ENCODE measurements at places on chromosomes 4 and X.
A peak's percentile ranks its signal among the peaks of the same experiment; 100 is the strongest.

DNA sequence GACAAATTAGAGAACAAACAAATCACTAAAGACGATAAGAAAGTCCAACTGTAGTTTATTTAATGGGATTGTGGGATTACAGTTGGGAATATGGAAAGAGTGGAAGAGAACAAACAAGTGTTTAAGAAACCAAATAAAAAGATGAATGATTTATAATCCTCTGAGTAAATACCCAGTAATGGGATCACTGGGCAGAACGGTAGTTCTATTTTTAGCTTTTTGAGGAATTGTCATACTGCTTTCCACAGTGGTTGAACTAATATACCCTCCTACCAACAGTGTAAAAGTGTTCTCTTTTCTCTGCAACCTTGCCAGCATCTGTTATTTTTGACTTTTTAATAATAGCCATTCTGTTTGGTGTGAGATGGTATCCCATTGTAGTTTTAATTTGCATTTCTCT, 15.0 kb downstream of the C4orf51 start:
- DNase-seq, result no peak

GRCh38 chrX:139246295-139246694, 284.2 kb upstream of the F9 start:
- DNase-seq, result no peak

GRCh38 chrX:96619588-96619987, 65.1 kb upstream of the DIAPH2 start:
- DNase-seq, result no peak

GRCh38 chr4:47084795-47085194, 53.4 kb downstream of the GABRB1 start:
- DNase-seq, result no peak

DNA sequence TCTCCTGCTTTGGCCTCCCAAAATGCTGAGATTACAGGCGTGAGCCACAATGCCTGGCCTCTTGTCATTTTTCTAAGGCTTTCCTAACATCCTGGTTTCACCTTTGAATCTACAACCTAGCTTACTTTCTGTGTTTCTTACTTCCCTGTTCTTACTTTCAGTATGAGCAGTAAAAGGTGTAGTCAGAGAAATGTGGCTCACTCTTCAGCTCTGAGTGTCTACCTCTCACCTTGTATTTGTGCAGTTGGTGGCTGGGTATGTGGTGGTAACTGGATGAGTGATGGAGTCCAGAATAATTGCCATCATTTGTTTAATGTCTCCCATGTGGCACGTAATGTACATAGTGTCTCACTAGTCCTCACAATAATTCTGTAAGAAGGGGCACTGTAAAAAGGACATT, 19.1 kb upstream of the CXCL11 start:
- DNase-seq, result no peak

DNA sequence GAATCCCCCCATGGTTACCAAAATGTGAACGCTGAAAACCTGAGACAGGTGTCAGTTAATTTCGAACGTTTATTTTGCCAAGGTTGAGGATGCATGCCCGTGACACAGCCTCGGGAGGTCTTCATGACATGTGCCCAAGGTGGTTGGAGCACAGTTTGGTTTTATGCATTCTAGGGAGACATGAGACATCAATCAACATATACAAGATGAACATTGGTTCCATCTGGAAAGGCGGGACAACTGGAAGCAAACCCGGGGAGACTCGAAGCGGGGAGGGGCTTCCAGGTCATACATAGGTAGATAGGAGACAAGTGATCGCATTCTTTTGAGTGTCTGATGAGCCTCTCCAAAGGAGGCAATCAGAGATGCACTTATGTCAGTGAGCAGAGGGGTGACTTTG, 11.0 kb upstream of the SH3BP2 start:
- no peak for DNase-seq

GRCh38 chr4:673349-674091, 556 bp downstream of the ATP5ME start:
- no peak for DNase-seq

DNA sequence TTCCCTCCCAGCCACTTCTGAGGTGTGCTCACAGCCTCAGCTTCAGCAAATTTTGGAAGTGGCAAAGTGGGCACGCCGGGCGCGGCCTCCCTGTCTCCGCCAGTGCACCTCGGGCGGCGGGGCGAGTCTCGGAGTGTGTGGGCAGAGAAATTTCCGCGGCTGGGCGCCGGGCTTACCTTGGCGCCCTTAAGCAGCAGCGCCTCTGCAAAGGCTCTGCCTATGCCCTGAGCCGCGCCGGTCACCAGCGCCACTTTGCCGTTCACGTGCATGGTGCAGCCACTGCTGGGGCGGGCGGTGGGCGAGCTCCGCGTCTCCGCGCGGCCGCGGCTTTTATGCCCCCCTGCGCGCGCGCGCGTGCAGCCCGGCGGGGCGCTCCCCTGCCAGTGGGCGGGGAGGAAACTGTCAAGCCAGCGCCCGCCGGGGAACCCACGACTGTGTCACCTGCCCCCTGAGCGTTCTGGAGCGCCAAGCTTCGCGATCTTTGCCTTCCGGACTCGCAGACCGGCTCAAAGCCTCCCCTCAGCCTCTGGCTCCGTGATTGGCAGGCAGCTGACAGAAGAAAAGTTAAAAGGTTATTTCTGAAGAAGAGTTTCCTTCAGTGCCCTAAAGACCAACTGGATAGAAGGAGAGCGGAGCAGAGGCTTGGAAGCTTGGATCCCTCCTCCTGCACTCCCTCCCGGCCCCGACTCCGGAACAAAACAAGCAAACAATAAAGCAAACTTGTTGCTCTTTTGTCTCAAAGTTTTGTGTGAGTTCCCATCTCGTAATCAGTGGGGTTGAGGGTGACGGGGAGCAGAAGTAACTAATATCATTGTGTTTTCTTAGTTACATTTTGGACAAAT, at the start of gene HPGD:
HPGD (minus strand) TSS at position 306 of the 842 bp plus-strand sequence; CDS start at position 269, 37 bp downstream.
- peak; percentile 29 for DNase-seq

- no peak for DNase-seq
Observed at GRCh38 chr4:38333219-38333618, 330.8 kb upstream of the KLF3 start.

Data from stimulated activated CD4-positive, alpha-beta T cell treated with anti-CD3 and anti-CD28 coated beads, Interleukin-4, amount 100 ng/mL, for 4 hours (primary cell).